ENCODE measurements at places on chromosomes 12 and 14.

- DNase-seq: no peak
Measured at GRCh38 chr12:76329159-76329558, 19.1 kb downstream of the BBS10 start.

GRCh38 chr12:74624201-74624600, 86.6 kb downstream of the ATXN7L3B start:
- DNase-seq: no peak

- DNase-seq: no peak
Measured at GRCh38 chr14:101098641-101099040, 195.1 kb upstream of the RTL1 start.

- no peak for DNase-seq
Measured at GRCh38 chr14:94636744-94637412, 24.7 kb downstream of the SERPINA3 start.

GRCh38 chr12:62625228-62625627, 158.6 kb downstream of the MON2 start:
- no peak for DNase-seq

DNA sequence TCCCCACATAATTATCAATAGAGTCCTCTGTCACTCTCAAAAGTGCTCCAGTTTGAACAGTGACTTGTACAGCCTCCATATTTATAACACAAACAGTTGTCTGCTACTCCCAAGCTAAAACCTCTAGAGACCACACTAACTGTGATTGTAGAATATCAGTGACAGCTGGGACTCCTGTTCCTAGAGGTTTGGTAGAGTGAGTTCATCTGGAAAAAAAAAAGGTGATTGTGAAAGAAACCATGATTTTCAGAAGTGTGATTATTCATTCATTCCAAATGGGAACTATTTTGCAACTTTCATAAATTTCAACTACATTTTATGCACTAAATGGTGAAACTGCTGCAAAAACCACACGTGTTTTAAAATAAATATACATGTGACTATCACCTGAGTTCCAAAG, 128.0 kb upstream of the PLXNC1 start:
- no peak for DNase-seq

- peak; percentile 43 for DNase-seq
Measured at GRCh38 chr12:95547522-95548055, 3.7 kb downstream of the USP44 start.

- DNase-seq: no peak
Measured at GRCh38 chr12:59067083-59067482, 146.8 kb upstream of the LRIG3 start.

- no peak for DNase-seq
Measured at GRCh38 chr12:71164166-71164565, 6.4 kb upstream of the TSPAN8 start.

- DNase-seq: no peak
Measured at GRCh38 chr14:104574536-104574935, 5.0 kb upstream of the C14orf180 start.

DNA sequence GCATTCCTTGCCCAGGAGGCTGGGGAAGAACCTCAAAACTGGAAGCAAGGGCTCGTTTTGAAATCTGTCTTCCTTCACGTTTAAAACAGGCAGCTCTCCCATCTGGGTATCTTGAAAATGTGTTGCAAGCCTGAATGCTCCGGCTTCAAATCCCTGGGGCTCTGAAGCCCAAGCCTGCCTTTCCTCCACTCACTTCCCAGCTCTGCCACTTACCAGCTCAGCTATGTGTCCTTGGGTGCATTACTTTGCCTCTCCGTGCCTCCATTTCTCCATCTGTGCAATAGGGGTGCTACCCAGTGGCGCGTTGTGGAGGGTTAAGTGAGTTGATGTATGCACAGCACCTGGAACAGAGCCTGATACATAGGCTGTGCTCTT, 97.6 kb downstream of the GCH1 start:
- peak; percentile 32 for DNase-seq

- no peak for DNase-seq
Measured at GRCh38 chr12:131713349-131713748, 2.5 kb downstream of the SFSWAP start.

DNA sequence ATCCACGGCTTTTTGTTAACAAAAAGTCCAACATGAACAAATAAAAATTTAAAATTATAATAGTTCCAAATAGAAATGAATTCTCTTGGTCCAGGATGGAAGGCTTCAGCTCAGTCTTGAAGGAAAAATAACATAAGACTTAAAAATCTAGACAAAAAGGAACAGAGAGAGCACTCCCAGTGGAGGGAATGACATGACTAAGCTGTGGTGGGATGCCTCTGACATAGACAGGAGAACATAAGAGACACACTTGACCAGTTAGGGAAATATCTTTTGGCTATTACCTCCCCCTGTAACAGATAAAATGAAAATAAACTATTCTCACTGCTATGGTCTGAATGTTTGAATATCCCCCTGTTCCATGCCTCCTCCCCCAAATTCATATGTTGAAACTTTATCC, 106.8 kb downstream of the BBS10 start:
- DNase-seq: no peak

- no peak for DNase-seq
Measured at GRCh38 chr14:94582199-94582750, 1.0 kb downstream of the SERPINA5 start.

DNA sequence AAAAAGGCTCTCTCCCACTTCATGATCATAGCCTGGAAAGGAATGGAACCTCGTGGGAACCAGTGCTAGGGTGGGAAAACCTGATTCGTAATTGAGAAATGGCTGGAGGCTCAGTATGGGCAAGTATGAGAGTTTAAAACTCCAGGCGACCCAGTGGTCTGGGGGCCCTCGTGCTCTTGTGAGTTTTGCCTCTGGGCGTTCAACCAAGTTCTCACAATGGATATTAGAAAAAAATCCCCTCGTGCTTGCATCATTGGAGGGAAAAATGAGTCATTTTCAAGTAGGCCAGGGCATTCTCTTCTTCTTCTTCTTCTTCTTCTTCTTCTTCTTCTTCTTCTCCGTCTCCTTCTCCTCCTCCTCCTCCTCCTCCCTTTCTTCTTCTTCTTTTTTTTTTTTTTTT, 39.0 kb downstream of the GPR68 start:
- no peak for DNase-seq

GRCh38 chr12:105099356-105099755, 8.2 kb upstream of the WASHC4 start:
- DNase-seq: no peak

DNA sequence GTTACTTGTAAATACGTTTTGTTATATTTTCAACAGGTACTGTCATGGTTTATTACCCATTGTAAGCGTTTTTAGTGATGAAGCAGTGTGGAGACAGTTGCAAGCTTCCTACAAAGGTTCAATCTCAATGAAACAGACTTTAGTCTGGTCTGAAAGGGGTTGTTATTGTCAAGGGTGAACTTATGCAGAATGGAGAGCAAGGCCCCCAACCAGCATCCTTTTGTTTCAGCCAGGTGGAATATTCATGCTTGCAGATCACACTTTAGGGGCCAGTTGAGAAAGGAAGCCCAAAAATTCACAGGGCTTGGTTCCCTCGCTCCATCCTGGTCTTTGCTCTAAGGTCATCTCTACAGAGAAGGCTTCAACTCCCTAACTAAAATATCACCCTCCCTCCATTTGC, 103.7 kb downstream of the PRICKLE1 start:
- DNase-seq: peak; percentile 89

- no peak for DNase-seq
Measured at GRCh38 chr14:68374682-68375081, 418.2 kb downstream of the ZFP36L1 start.

GRCh38 chr12:113186033-113186365, 478 bp downstream of the RITA1 start:
- DNase-seq: no peak

- DNase-seq: peak; percentile 8
Measured at GRCh38 chr12:5785601-5786000, 159.5 kb downstream of the ANO2 start.

GRCh38 chr12:5535541-5535940, 103.6 kb downstream of the NTF3 start:
- no peak for DNase-seq

DNA sequence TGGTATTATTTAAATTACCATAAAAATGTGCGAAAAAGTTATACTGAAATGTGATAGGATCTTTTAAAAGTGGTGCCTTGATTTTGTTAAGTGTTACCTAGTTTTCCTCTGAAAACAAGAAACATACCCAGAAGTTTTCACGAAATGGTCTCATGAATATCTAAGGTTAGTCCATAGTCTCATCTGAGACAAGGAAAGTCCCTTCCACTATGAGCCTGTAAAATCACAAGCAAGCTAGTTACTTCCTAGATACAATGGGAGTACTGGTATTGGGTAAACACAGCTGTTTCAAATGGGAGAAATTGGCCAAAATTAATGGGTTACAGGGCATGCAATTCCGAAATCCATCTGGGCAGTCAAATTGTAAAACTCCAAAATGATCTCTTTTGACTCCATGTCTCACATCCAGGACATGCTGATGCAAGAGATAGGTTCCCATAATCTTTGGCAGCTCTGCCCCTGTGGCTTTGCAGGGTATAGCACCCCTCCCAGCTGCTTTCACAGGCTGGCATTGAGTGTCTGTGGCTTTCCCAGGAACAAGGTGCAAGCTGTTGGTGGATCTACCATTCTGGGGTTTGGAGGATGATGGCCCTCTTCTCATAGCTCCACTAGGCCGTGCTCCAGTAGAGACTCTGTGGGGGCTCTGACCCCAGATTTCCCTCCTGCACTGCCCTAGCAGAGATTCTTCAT, 271.4 kb downstream of the NAV3 start:
- DNase-seq: peak; percentile 54

GRCh38 chr12:45353944-45354343, 138.0 kb downstream of the ANO6 start:
- DNase-seq: no peak

- DNase-seq: no peak
Measured at GRCh38 chr14:55092341-55092740, 36.7 kb upstream of the LGALS3 start.

DNA sequence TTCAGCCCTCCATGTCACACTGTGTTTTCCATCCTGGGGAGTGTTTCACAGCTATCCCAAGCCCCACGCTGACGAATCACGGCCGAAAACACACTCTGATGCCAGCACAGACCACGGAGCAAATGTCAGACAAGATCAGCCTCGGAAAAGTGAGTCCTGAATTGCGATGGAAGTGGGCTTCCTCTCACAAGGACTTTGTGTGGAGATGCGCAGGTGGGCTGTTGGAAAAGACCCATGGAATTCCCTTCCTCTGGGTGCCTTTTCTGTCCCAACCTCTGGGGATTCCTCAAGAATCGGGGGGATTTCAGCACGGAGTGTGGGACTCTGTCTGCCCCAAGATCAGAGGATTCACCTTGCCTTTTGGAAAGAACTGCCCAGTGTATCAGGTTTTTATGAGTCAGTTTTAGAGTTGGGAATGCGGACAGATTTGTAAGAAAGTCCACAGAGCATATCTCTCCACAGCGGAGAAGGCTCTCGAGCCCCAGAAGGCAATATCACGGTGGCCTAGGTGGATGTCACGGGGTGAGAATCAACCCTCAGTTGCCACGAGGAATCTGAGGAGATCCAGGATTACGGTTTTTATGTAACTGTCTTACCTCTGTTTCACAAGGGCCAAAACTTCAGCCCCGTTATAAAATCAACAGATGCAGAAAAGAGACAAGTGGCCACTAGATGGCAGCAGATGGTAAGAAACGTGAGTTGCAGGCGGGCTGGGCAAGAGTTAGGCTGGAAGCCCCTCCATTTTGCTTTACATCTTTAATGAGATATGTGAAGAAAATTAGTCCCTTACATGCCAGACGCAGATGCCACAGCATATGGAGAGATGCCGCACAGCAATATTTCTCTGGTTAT, 201.9 kb downstream of the DAD1 start:
- DNase-seq: peak; percentile 72

GRCh38 chr14:49637534-49638078, 2.6 kb upstream of the DNAAF2 start:
- DNase-seq: no peak

- DNase-seq: no peak
Measured at GRCh38 chr12:103442822-103443221, 52.9 kb downstream of the C12orf42 start.

GRCh38 chr12:89157413-89157812, 194.9 kb downstream of the DUSP6 start:
- no peak for DNase-seq

DNA sequence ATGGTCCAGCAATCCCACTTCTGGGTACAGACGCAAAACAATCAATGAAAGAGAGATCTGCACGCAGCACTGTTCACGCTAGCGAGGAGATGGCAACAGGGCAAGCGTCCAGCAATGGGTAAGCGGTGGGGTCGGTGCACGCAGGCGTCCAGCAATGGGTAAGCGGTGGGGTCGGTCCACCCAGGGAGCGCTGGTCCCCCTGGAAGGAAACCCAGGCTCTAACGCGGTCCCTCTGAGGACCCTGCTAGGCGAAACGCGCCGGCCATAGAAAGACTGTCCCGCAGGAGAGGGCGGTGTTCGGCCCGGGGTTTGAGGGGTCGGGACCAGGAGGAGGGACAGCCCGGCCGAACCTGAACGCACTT, 618 bp upstream of the PGAM5 start:
- DNase-seq: no peak

DNA sequence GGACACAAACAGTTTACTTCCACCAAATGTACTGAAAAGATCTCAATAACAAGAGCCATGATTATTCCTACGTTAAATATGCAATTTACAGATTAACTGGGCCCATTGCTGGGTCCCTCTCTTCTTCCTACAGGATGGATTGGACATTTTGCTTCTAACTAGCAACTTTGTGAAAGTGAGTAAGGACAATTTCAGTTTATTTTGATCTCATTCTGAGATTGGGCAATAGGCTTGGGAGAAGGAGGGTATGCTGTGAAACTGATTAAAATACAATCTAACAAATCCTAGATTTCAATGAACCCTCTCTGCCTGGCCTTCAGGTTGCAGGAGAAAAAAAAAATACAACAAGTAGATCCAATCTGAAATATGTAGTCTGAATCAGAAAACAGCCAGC, 121.5 kb downstream of the PRKD1 start:
- no peak for DNase-seq

- no peak for DNase-seq
Measured at GRCh38 chr12:123358035-123358434, 6.6 kb downstream of the SBNO1 start.

GRCh38 chr12:70576341-70577282, 60.6 kb downstream of the PTPRB start:
- DNase-seq: no peak

GRCh38 chr14:75450381-75451276, 22.8 kb downstream of the JDP2 start:
- DNase-seq: no peak

DNA sequence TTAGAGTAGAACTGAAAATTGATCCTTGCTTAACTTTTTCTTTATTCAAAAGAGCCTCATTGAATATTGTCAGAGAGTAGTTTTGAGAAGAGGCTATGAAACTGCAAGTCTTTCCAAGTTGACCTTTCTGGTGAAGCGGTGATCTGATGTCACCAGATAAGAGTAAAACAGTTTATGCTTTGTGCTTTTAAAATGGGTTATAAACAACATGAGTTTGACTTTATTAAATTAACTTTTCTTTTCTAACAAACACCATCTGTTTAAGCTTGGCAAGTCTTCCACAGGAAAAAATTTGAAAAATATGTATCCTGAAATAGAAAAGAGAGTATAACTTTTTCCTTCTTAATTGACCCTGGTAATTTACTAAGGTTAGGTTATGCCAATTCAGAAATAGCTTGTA, 408.7 kb upstream of the NOVA1 start:
- DNase-seq: no peak
